ENCODE measurements at places on chromosomes 5 and 9.

DNA sequence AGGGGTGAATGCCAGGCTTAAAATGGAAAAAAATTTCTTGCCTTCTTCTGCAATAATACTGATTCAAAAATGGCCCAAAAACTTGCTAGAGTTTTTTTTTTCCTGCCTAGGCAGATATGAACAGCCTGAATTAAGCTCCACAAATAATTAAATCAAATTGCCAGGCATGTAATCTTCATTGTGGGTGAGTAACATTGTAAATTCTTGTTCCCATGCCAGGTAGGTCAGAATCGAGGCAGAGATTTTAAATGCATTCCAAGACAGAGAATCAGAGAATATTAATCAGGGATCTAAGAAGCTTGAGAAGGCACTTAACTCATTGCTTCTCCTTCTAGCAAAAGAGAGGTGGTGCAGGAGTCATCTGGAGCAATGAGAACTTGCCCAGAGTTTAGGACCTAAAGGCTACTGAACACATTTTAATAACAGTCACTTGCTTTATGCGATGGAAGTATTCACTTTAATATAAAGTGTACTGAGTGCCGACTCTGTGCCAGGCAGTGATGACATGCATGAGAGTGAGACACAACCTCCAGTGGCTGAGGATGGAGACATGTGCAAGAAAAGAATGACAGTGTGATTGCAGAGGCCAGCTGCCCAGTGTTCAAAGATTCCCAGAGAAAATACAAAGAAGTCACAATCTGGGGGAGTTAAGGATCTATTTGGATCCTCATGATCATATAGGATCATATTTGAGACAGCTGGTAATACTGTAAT, 102.3 kb downstream of the APBA1 start:
- DNase-seq, result no peak

GRCh38 chr9:130579738-130580463, 524 bp downstream of the FUBP3 start:
- DNase-seq, result no peak

DNA sequence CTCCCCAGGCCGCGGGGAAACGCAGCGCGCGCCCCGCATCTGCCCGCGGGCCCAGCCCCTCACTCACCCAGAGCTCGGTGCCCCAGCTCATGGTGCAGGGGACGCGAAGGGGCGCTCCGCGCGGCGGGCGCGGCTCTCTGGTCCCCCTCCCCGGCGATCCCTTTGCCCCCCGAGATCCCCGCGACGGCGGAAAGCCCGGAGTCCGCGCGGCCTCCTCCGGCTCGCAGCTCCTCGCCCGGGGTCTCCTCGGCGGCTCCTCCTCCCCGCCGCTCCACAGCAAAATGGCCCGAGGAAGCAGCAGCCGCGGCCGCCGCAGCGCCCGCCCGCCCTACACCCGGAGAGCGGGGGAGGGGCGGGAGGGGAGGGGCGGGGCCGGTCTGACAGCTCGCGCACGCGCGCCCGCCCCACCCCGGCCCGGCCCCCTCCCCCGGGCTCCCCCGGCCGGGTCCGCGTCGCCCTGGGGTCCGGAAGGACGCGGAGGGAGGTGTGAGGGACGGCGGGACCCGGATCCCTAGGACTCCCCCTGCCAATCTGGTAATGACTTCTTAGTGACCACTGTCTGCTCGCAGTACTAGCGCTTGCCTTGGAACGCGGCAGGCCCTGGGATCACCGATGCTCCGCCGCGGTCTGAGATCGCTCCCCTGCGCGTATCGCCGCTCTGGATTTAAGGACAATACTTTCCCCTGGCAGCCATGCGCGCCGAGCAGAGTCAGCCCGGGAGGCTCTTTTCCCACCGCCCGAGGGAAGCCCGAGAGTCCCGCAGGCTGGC, at the start of gene FNBP1:
TSS of gene FNBP1 (minus strand) at position 305 of the 769 bp plus-strand sequence. CDS start at position 91, 214 bp downstream.
- peak; percentile 49 for DNase-seq

DNA sequence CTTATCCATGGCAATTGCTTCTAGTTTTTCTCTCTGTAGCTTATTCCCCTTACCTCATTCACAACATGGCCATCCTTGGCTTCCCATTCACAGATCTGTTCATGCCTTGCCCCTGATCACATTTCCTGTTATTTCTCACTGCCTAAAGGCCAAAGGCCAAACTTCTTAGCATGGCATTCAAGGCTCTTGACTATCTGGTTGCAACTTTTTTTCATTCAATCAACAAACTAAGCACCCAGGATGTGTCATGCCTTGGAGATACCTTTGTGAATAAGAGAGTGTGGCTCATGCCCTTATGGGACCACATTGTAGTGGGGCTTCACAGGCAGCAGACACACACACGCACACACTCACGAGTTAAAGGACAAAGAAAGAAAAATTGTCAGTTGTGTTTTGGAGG, 27.6 kb downstream of the FGF1 start:
- DNase-seq, result no peak

GRCh38 chr9:70435948-70436347, 21.5 kb upstream of the KLF9 start:
- DNase-seq, result no peak

DNA sequence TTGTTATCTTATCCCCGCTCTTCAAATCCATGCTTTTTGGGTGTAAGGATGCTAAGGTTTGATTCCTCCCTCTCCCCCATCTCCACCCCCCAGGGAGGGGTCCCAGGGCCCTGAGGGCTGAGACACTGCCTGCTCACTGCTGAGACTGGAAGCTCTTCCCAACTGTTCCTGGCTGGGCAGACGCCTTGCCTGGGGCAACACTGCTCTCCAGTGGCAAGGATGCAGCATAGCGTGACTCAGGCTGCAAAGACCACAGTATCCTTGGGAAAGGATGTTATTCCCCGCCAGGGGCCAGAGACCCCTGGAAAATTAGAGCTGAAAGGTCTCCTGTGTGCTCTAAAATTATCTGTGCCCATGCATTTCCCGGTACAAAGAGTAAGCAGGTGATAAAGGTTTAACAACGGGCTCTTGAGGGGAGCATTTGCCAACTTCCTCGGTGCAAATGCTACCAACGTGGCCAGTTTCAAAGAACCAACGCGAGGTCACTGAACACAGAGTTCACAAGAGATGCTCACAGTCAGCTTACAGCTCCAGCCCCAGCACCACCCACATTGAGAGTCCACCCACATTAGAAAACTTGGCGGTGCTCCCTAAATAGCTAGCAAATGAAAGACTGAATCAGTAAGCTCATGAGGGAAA, 271.9 kb downstream of the NSG2 start:
- DNase-seq, result no peak

- DNase-seq, result no peak
Observed at GRCh38 chr5:72842816-72843215, 26.4 kb downstream of the TNPO1 start.

DNA sequence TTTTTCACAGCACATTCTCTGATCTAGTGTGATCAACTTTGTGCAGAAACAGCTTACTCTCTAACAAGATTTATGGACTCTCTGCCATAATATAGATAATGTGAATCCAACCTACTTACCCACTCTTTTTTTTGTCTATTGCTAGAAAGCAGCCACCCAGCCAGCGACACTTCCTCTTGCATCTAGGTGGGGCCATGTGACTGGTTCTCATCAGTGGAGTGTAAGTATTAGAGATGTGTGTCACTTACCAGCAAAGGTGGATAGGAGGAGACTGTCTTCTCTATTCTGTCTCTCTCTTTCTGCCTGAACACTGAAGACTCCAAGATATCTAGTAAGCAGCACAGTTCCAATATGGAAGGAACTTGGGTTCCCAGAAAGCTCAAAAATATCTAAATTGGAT, 174.8 kb downstream of the MCTP1 start:
- no peak for DNase-seq

GRCh38 chr9:99626426-99626825, 195.3 kb upstream of the NR4A3 start:
- DNase-seq, result no peak

- DNase-seq, result no peak
Observed at GRCh38 chr9:96344458-96345180, 38.9 kb downstream of the SLC35D2 start.

- DNase-seq, result no peak
Observed at GRCh38 chr5:65334077-65334476, 147.6 kb downstream of the ADAMTS6 start.

- DNase-seq, result no peak
Observed at GRCh38 chr5:113068559-113068958, 92.0 kb downstream of the DCP2 start.

DNA sequence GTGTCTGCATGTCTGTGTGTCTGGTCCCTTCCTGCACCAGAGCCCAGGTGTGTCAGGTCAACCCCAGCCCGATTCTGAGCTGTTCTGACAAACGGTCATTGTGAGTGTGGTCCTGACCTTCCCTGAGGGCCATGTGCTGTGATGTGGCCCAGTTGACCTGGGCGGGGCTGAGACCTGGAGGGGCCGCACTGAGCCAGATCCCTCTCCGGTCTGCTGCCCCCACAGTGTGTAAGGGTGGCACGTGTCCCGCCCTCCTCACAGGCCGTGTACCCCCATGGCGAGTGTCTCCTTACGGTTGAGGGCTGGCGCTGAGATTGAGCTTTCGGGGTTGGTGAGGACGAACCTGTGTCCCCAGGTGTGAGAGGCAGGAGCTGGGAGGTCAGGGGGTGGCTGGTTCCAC, 136.5 kb downstream of the MRPL36 start:
- no peak for DNase-seq

GRCh38 chr9:112933696-112934095, 43.0 kb upstream of the SLC46A2 start:
- no peak for DNase-seq

DNA sequence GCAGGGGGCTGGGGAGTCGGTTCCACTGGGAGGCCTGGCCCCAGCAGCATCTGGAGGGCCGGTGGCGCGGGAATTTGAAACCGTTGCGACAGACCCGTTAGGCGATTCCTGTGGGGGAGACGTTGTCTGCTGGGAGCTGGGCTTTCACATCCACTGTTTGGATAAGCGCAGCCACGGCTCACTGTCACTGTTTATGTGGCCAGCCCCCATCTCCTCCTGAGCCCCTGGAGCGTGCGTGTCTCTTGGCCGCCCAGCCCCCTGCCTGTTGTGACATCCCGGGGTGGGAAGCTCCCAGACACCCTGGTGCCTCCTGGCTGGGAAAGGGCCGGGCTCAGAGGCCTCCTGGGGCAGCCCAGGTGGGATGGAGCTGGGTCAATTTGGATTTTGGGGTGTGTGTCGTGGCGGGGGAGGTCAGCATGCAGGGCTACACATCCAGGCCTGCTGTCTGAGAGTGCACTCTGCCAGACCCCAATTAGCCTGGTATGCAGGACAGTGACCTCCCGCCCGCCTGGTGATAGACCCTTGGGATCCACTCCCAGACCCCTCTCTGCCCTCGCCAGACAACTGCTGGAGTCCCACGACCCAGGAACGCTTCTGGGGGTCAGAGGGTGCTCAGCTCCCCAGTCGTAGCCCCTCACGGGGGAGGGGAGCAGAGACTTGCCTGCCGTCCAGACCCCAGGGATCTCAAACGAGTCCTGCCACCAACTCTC, 62.0 kb upstream of the RNU6ATAC start:
- DNase-seq, result peak; percentile 21

- no peak for DNase-seq
Observed at GRCh38 chr9:131704988-131705387, 34.9 kb downstream of the RAPGEF1 start.

- DNase-seq, result no peak
Observed at GRCh38 chr5:153565822-153566221, 75.4 kb downstream of the GRIA1 start.

DNA sequence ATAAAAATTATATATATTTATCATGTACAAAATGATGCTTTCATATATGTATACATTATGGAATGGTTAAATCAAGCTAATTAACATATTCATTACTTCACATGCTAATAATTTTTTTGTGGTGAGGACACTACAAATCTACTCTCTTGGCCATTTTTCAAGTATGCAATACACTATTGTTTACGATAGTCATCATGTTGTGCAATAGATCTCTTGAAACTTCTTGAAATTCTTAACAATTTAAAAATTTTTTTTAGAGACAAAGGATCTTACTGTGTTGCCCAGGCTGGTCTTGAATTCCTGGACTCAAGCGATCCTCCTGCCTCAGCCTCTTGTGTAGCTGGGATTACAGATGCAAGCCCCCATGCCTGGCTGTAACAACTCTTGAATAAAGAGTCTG, 45.2 kb upstream of the SHOC1 start:
- no peak for DNase-seq

- DNase-seq, result no peak
Observed at GRCh38 chr5:105392710-105393149, 1830.1 kb upstream of the NUDT12 start.

DNA sequence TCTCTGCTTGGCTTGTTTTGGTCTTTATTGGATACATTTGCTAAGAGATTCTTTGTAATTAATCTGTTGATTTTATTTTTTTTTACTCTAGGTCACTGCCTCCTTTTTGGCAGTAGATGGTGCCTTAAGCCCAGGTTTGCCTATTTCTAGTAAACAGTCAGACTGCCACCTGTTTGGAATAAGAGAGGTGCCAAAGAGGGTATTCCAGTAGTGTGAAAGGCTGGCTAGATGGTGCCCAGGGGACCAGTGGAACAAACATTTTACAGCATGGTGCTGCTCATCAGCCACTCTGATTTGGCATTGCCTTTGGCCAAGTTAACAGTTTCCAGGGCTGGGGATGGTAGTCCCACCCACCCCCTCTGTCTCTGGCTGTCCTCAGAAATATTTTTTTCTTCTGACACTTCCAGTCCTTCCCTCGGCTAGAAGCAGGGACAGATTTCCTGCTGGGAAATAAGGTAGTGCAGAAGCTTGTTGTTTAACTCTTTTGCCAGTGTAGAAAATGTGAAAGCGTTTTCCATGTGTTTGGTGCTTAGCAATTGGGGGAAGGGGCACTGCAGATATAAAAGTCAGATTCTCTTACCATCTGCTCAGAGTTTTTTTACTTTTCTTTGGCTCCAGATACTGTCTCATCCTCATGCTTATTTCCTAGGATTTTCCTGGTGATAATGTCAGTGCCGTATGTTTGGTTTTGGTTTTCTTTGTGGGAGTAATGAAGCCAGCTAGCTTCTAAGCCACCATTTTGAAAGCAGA, 36.6 kb upstream of the FBXL7 start:
- DNase-seq, result no peak

GRCh38 chr9:110432253-110432652, 94.6 kb upstream of the TXNDC8 start:
- DNase-seq, result no peak

DNA sequence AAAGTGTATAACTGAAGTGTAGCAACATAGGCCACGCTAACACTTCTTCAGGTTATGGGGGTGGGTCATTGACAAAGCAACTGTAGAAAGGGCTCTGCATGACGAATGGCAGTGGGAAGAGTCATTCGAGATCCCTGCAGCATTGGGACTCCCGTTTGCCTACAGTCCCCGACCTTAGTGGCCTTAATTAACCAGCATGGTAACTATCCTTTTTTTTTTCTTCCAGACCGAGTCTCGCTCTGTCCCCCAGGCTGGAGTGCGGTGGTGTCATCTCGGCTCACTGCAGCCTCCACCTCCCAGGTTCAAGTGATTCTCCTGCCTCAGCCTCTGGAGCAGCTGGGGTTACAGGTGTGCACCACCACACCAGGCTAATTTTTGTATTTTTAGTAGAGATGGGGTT, 14.2 kb upstream of the CMBL start:
- DNase-seq, result no peak

DNA sequence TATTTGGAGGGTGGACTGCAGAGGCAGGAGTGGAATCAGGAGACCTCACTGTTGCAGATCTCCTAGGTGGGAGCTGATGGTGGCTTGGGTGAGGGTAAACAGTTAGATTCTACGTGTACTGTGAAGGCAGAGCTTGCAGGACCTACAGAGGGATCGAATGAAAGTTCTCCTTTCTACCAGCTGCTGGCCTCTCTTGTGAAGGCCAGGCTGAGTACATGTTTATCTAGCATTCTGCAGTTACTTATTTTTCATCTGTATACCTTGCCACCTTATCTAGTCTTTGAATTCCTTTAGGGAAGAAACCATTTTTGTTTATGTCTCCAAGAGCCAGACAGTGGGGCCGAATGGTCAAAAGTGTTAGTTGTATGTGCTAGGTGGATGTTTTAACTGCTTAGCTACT, 57.6 kb downstream of the PTTG1 start:
- no peak for DNase-seq

Measured in NCI-H2107 (cell line).